Esophagus squamous epithelium (tissue), 5 donors: ENCODE measurements at places on chromosomes 3 and 15.

GRCh38 chr3:152524198-152525140 lies 255.7 kb downstream of the MBNL1 start:
- no peak for DNase-seq

DNA sequence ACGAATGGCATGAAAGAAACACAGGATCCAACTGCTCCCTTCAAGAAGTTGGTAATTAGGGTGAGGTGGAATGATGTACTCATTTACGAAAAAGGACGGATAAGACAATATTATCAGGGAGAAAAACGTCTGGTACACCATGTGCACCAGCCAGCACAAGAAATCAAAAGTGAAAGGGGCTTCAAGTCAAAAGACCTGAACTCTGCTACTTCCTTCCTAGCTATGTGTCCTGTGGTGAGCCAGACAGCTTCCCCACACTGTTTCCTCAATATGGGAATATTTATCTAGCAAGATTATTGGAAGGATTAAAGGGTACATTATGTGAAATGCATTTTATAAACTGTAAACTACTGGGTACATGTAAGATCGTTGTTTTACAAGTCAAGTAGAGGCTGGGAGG lies 33.9 kb downstream of the RAB27A start:
- DNase-seq = no peak

GRCh38 chr3:143331350-143331749 lies 211.8 kb downstream of the CHST2 start:
- DNase-seq = no peak

- DNase-seq = no peak
Measured at GRCh38 chr3:58299839-58300516, 6.1 kb upstream of the RPP14 start.

GRCh38 chr3:60154011-60154410 lies 1097.2 kb downstream of the FHIT start:
- no peak for DNase-seq

GRCh38 chr3:9700536-9700935 lies 3.1 kb upstream of the CPNE9 start:
- DNase-seq = no peak
